HCEC 1CT (cell line): ENCODE measurements at places on chromosomes 6 and 20.

DNA sequence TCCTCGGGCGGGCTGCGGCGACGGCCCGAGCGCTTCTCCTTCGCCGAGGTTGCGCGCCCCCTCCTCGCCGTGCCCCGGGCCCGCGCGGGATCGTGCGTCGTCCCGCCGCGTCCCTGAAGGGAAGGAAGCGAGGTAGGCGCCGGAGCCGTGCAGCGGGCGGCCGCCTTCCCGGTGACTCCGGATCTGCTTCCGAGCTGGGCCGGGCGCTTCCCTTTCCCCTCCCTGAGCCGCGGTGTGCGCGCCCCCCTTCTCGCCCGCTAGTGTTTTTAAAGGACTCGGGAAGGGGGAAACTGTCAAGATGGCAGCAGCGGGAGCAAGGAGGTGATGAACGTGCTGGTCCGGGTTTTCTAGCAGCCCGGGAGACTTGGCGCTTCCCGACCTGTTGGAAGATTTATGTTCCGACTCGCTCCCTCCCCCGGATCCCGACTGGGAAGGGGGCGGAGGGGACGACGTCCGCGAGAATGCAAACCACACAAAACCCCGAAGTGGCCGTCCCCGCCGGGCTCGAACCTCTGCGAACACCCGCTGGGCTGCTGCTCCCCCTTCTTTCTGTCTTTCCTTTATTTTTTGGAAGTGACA, 744 bp upstream of the FOXO3 start:
- DNase-seq = peak; percentile 60

DNA sequence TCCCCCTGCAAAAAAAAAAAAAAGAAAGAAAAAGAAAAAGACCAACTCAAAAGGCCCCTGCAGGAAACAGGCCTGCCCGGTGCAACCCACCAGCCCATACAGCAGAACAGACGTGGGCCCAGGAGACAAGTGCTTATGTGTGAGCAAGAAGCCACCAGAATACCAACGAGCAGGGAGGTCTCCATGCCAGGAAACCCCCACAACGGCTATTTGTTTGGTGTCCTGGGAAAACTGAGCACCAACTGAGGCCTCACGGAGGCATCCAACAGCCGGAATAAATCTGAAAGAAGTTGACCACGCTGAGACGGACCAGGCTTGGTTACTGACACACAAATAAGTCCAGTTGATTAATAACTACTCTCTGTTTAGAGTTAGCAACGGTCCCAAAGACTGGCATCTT, 29.7 kb downstream of the PTPRT start:
- no peak for DNase-seq

- DNase-seq = no peak
Measured at GRCh38 chr6:98116455-98116854, 717.9 kb upstream of the POU3F2 start.

- no peak for DNase-seq
Measured at GRCh38 chr20:32018269-32019155, 8.3 kb downstream of the CCM2L start.

- peak; percentile 18 for DNase-seq
Measured at GRCh38 chr20:62636446-62636845, 5.9 kb upstream of the SLCO4A1 start.

DNA sequence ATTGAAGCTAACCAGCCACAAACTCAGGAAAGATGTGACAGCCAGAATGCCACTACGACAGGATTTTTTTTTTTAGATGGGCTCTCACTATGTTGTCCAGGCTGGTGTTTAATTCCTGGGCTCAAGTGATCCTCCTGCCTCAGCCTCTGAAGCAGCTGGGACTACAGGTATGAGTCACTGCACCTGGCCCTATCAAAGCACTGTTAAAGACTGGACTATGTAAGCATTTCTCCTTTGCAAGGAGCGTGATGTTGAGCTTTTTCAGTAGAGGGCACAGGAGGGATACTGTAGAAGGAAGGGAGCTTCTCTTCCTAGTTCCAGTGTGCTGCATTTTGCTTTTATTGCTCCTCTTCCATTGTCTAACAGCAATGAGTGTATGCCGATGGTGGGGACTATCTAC, 35.8 kb downstream of the ZBTB9 start:
- peak; percentile 7 for DNase-seq

- no peak for DNase-seq
Measured at GRCh38 chr20:57717797-57718196, 8.0 kb upstream of the PMEPA1 start.

- no peak for DNase-seq
Measured at GRCh38 chr6:124694139-124694705, 268.0 kb upstream of the RNF217 start.

DNA sequence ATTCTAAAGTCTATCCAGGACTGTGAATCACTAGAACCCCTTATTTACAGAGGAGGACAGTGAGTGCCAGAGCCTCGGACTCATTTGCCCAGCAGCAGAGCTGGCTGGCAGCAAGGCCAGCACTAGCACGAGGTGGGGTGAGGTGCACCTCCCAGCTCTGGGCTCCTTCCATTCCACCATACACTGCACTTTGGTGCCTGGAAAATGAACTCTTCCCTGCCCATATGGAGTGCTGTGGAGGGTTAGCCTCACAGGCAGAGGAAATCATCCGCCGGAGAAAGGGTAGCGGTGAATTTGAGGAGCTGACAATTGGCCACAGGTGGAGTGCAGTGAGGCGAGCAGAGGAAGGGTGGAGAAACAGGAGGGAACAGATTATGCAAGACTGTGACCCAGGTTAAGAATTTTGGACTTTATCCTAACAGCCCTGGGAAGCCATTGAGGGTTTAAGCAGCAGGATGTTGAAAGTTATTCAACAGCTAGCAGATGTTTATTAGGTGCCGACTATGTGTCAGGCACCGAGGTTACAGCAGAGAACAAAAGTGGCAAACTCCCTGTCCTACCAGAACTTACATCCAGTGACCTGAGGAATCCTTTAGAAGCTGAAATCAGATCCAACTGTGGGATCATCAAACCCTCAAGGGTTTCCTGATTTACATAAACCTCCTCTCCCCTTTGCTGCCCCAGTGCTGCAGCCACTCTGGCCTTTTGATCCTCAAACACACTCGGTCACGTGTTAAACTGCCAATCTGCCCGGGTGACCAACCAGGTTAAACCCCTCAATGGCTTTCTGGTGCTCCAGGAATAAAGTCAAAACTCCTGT, 6.2 kb downstream of the TRIM26 start:
- peak; percentile 25 for DNase-seq

DNA sequence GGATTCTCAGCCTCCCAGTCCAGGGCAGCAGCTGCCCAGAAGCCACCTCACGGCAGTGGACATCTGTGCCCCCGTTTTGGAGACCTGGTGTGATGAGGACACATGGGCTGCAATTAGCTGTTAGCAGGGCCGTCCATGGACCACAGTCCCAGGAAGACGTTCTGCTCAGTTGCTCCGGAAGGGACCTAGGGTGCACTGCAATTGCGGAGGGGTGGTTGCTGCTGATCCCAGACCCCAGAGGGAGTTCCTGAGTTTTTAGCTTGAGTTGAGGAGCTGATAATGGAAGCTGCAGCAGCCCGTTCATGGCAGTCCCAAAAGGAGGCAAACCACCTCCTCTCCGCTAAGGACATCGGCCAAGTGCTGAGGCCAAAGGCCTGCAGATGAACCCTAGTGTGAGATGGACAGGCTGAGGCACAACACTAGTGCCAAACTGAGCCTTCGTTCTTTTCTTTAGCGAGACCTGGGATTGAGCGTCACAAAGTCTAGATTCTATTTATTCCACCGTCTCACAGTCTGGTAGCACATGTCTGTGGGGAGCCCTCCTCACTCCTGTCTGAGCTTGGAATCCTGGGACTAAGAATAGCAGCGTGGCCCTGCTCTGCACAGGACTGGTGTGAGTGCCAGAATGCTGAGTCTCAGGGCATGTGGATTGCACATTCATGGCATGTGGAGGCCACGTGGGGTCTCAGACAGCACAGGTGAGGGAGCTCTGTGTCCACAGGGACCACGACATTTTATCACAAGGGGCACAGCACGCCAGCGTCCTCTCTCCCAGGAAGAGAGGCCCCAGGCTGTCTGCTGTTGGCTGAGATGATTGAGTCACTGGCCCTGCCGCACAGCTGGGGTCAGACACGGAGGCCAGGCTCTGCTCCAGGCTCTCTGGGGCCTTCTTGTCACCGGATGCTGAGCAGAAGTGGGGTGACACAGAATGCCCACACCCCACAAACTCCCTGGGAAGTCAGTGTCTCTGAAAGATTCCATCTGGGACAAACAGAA, 113.4 kb downstream of the PSMB1 start:
- DNase-seq = peak; percentile 10

DNA sequence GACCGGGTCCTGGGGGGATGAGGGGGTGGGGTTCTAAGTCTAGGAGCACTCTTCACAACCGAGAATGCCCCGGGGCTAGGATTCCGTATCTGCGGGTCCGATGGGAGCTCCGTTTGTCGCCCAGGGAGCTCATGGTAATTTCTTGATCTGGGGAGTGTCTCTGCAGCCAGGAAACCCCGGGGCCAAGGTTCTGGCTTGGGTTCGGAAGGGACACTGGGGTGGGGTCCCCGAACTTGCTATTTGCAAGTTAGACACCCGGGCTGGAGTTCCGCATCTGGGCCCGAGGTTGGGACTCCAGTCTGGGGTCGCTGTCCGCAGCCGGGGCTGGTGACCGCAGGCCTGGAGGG, 397 bp downstream of the PEDS1 start:
- DNase-seq = no peak

GRCh38 chr20:48703511-48704219, 124.1 kb downstream of the PREX1 start:
- DNase-seq = no peak

- DNase-seq = no peak
Measured at GRCh38 chr6:97406633-97407032, 123.6 kb upstream of the MMS22L start.

DNA sequence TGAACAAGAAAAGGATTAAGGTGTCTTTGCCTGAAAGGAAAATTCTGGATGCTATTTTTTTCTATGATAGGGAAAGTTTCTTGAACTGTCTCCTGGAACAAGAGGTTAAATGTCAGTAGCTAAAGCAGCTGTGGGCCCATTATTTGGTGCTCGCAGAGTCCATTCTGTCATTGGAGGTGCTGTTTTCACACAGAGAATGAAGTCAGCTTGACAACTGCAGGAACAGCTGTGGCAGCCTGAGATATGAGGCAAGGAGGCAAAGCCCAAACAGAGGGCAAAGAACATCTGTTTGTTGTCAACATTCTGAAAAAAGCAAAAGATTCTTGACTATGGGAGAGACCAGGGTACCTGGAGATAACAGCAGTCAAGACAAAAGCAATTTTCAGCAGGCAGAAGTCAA, 548.2 kb downstream of the KIF16B start:
- DNase-seq = no peak

GRCh38 chr6:156916130-156916801, 139.1 kb downstream of the ARID1B start:
- no peak for DNase-seq

- no peak for DNase-seq
Measured at GRCh38 chr6:148370176-148370575, 27.5 kb downstream of the SASH1 start.

DNA sequence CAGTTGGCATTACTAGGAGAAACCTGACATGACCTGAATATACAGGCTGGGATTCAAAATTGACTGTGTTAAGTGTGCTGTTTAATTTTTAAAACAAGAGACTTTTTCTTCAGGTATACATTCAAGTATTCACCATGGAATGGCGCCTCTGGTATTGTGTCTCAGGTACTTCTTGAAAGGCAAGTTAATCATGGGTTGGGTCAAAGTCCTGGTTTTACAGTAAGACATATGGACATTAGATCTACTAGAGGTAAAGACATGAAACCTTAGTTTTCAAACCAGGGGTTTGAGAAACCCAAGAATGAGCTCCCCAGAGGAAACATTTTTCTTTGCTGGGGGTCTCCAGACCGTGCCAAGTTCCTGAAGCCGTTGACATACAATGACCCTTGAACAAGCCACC, 232.4 kb downstream of the SAMD5 start:
- no peak for DNase-seq

DNA sequence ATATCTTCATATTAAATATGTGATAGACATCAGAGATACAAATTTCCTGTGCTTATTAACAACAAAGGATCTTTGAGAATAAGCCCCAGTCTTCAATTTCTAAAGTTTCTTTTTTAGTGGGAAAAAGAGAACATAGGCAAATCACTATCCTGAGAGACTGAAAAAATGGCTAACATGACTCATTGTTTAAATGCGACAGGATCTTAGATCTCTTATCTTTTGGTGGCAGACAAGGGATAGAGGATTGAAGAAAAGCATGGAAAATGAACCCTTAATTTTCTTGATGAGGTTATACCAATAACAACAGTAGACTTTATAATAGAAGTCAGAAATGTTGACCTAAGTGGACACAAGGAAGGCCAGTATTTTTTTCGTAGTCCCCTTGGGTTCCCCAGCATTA, 178.6 kb upstream of the MAP3K7 start:
- DNase-seq = no peak

DNA sequence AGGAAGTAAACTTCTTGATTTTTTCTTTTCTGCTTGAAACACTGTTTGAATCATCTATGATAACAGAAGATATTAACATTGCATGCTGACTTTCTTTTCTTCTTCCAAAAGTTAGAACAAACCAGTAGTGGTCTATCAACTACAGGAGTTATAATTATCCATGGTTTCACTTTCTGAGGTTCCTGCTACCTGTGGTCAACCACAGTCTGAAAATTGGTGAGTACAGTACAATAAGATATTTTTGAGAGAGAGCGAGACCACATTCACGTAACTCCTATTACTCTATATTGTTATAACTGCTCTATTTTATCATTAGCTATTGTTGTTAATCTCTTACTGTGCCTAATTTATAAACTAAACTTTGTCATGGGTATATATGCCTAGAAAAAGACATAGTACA, 86.1 kb downstream of the MAP7 start:
- DNase-seq = no peak

- DNase-seq = no peak
Measured at GRCh38 chr20:59144179-59144830, 19.3 kb upstream of the ZNF831 start.

DNA sequence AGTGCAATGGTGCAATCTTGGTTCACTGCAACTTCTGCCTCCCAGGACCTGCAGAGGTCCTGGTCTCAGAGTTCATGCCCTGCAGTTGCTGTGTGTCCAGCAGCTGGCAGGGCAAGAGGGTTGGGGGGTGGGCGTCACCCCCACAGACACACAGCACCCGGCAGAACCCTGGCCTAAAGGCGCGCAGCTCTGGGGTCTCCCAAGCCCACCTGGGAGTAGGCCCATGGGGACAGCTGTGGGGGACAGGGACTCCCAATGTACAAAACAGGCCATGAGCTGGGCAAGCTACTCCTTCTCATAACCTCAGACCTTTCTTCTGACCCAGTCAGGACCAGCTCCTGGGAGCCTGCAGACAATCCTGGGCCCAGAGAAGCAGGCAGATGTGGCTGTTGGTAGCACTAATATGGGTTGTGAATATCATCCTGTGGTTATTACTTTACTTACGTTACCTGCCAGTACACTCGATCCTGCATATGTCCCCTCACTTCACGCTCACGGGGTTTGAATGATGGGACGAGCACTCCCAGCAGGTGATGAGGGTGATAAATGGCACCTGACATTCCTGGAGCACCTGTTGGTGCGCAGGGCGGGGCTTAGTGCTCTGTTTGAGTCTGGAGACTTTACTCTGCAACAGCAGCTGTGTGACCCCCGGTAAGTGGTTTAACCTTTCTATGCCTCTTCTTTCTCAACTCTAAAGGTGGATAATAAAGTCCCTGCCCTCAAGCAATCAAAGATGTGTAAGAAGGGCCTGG, 39.9 kb upstream of the SULF2 start:
- no peak for DNase-seq

GRCh38 chr6:68958327-68958726, 323.2 kb downstream of the ADGRB3 start:
- DNase-seq = no peak
